ENCODE measurements at places on chromosomes 2 and 18.
A peak's percentile ranks its signal among the peaks of the same experiment; 100 is the strongest.

- DNase-seq: no peak
These were observed 1095.6 kb upstream of the NRXN1 start for GRCh38 chr2:52127527-52127926.

DNA sequence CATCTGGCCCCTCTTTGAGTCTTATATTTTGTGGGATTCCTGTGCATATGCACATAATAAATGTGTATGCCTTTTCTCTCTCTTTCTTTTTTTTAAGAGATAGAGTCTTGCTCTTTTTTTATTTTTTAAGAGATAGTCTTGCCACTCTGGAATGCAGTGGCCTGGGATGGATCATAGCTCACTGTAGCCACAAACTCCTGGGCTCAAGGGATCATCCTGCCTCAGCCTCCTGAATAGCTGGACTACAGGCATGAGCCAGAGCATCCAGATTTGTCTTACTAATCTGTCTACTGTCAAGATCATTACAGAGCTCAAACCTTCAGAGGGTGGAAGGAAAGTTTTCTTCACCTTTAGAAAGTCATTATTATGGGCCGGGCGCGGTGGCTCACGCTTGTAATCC, 342.2 kb upstream of the LRRTM4 start:
- no peak for DNase-seq

DNA sequence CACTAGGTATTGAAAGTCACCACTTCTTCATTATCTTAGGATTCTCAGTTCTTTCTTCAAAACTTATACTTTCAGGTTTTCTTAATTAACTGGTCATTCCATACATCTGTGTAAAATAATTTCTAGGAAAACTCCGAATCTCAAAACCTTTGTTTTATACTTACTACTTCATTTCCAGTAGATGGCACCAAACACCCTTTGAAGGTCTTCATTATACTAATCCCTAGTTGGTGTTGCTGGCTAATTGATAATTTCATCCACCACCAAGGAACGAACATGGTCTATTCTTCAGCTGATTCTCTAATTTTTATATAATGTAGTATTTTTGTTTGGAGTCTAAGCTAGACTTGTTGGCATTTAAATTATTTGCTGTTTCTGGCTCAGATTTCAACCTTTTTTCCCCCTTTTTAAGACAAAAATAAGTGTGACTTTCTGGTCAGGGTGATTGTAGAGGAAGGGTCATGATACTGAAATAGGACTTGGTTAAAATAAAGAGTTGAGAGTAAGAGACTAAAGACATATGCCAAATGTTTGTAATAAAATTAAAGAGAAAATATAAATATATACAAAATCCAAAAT, 2.8 kb upstream of the MXD1 start:
- DNase-seq: peak; percentile 72

- no peak for DNase-seq
These were observed 105.0 kb upstream of the SMAD2 start for GRCh38 chr18:48035556-48035860.

All from common myeloid progenitor, CD34-positive (primary cell).